Lower lobe of right lung (tissue), 2 donors: ENCODE measurements at places on chromosomes 2 and 18. TPM values are rescaled to one million over a fixed set of nuclear protein-coding genes. Genes with fewer than 3 reads are reported as not detected.

EGR4 gene
- not detected for total RNA-seq

ADCY3 gene
- total RNA-seq = 36.1 TPM

TFPI gene
- 311 TPM for total RNA-seq

YPEL5 gene
- total RNA-seq = 98.0 TPM

CERKL gene
- total RNA-seq = 1.7 TPM

PLB1 gene
- total RNA-seq = 5.5 TPM

FAP gene
- total RNA-seq = 3.4 TPM

DNA sequence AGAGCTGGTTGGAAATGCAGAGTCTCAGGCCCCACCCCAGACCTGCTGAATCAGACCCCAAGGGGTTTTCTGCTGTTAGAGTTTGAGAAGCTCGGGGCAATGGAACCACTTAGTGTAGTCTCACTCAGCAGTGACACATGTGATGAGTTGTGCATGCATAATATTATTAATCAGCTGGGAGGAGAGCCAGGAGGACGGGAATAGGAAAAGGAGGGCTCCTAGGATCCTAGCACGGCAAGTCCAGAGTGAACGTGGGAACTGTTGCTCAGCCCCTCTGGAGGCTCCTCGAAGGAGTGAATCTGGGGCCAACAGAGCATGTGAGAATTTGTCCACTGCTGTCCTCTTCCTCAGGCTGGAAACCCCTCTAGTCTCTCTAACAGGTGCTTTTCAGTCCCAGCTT lies 87.1 kb downstream of the HS1BP3 start:
- no peaks in the 10 kb centered on the region for H3K36me3 ChIP-seq
- H3K4me3 ChIP-seq = no peak overlapping the region
- DNase-seq = no peak

DNA sequence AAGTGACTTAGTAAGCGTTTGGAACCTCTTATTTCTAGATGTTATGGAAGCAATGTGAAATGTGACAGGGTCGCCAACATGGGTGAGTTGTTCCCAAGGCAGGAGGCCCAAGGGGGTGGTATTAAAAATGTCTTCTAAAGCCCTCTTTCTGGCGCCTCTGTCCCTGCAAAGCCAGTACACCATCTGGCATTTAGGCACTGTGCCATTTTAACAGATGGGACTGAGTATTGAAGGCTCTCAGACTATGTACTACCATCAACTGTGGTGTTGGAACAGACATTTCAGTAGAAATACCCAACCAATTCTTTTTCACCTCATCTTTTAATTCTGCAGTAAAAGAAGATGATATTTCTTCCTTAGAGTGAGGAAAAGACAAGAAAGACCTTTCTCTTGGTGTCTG lies 384.5 kb upstream of the MMADHC start:
- no peak overlapping the region for H3K4me3 ChIP-seq
- H3K27ac ChIP-seq = no peak overlapping the region
- no peaks in the 10 kb centered on the region for H3K4me1 ChIP-seq
- H3K36me3 ChIP-seq = no peaks in the 10 kb centered on the region

GRCh38 chr2:241964133-241964532 lies 94.6 kb downstream of the RTP5 start:
- no peak overlapping the region for H3K4me3 ChIP-seq
- no peak for DNase-seq
- no peaks in the 10 kb centered on the region for H3K27me3 ChIP-seq
- H3K27ac ChIP-seq = no peak overlapping the region
- peaks cover 9% of the 10 kb centered on the region for H3K4me1 ChIP-seq

- no peak overlapping the region for H3K27ac ChIP-seq
- no peak overlapping the region for H3K4me3 ChIP-seq
- H3K36me3 ChIP-seq = no peaks in the 10 kb centered on the region
- no peaks in the 10 kb centered on the region for H3K4me1 ChIP-seq
Measured at GRCh38 chr2:14303366-14304115, 329.0 kb upstream of the LRATD1 start.

- H3K4me3 ChIP-seq = no peak overlapping the region
- peak overlapping the region; percentile 66 for H3K27ac ChIP-seq
- H3K4me1 ChIP-seq = peaks cover 22% of the 10 kb centered on the region
- no peaks in the 10 kb centered on the region for H3K36me3 ChIP-seq
- no peaks in the 10 kb centered on the region for H3K27me3 ChIP-seq
Measured at GRCh38 chr18:23650968-23651927, 11.5 kb downstream of the ANKRD29 start.

DNA sequence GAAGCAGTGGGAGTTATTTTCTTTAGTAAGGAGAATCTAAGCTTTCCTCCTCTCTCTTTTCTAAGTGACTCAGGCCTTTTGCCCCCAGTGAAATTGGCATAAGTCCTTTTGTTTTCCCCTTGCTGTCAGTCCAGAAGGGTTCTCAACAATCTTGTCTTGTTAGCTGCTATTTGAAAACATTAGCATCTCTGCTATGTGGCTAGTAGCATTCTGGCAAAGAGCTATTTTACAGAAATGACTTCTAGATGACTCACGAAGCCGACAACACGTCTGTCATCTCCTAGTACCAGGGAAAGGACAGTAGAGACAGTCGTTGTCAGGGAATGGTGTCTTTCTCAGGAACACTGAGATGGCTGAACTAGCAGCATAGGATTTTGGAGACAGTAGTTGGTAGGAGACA lies 14.7 kb downstream of the SMARCAL1 start:
- H3K36me3 ChIP-seq = peaks cover 94% of the 10 kb centered on the region
- no peaks in the 10 kb centered on the region for H3K4me1 ChIP-seq
- no peak for DNase-seq
- H3K27me3 ChIP-seq = no peaks in the 10 kb centered on the region
- H3K27ac ChIP-seq = no peak overlapping the region

- no peaks in the 10 kb centered on the region for H3K36me3 ChIP-seq
- H3K27me3 ChIP-seq = no peaks in the 10 kb centered on the region
- no peak for DNase-seq
- no peak overlapping the region for H3K4me3 ChIP-seq
- H3K4me1 ChIP-seq = no peaks in the 10 kb centered on the region
- H3K27ac ChIP-seq = no peak overlapping the region
Measured at GRCh38 chr2:209044307-209044706, 379.5 kb upstream of the MAP2 start.

GRCh38 chr2:23637011-23637778 lies 252.2 kb downstream of the KLHL29 start:
- no peak overlapping the region for H3K27ac ChIP-seq
- H3K4me1 ChIP-seq = peaks cover 8% of the 10 kb centered on the region
- H3K4me3 ChIP-seq = no peak overlapping the region

DNA sequence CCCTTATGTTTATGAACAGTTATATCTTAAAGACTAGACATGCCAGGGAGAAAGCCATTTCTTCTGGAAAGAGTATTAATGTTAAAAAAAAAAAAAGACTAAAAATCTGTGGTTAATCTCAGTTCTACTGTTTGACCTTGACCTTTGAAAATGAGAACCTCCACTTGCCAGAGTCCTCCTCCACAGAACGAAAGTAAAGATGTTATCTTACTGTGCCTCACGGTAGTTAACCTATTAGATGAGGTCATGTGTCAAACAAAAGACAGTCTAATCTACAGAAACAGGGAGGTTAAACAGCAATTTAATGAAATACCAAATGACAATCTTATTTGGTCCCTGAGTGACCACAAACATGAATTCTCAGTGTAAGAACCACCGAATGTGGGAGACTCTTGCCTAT lies 51.2 kb downstream of the SLC14A2 start:
- peak overlapping the region; percentile 53 for H3K27ac ChIP-seq
- DNase-seq = no peak
- no peaks in the 10 kb centered on the region for H3K36me3 ChIP-seq
- no peak overlapping the region for H3K4me3 ChIP-seq

- H3K4me3 ChIP-seq = no peak overlapping the region
- no peaks in the 10 kb centered on the region for H3K4me1 ChIP-seq
- no peaks in the 10 kb centered on the region for H3K27me3 ChIP-seq
- no peaks in the 10 kb centered on the region for H3K36me3 ChIP-seq
Measured at GRCh38 chr2:223383315-223383714, 218.8 kb downstream of the SCG2 start.

DNA sequence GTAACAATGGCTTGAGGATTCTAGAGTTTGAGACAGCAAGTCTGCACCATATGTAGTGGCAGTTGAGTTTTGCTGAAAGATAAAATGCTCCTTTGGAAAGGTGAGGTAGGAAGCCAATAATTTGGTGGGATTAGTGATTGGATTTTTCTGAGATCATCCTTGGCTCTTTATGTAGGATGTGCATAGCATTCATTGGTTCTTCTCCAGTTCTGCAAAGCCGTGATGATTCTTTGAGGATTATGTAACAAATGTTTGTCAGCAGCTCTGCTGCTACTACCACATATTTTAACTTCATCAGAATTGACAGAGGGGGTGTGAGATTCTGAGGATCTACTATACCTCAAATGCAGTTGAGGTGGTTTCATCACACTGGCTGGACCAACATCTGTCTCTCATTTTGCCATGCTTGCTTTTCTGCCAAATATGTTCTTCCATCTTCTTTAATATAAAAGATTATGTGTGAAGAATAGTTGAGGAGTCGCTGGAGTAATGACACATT lies 188.9 kb upstream of the RASGRP3 start:
- peaks cover 9% of the 10 kb centered on the region for H3K4me1 ChIP-seq
- DNase-seq = no peak
- H3K36me3 ChIP-seq = no peaks in the 10 kb centered on the region
- H3K4me3 ChIP-seq = no peak overlapping the region
- H3K27me3 ChIP-seq = no peaks in the 10 kb centered on the region
- H3K27ac ChIP-seq = no peak overlapping the region

- H3K4me3 ChIP-seq = no peak overlapping the region
- no peaks in the 10 kb centered on the region for H3K27me3 ChIP-seq
- H3K27ac ChIP-seq = no peak overlapping the region
- no peaks in the 10 kb centered on the region for H3K36me3 ChIP-seq
- no peak for DNase-seq
Measured at GRCh38 chr2:190849774-190850173, 30.8 kb upstream of the GLS start.

GRCh38 chr2:222318026-222318711 lies 19.4 kb upstream of the PAX3 start:
- peaks cover 21% of the 10 kb centered on the region for H3K4me1 ChIP-seq
- H3K4me3 ChIP-seq = peak overlapping the region; percentile 59
- H3K36me3 ChIP-seq = no peaks in the 10 kb centered on the region
- no peak overlapping the region for H3K27ac ChIP-seq

- H3K36me3 ChIP-seq = no peaks in the 10 kb centered on the region
- H3K27ac ChIP-seq = no peak overlapping the region
- DNase-seq = no peak
- H3K4me1 ChIP-seq = no peaks in the 10 kb centered on the region
- H3K27me3 ChIP-seq = no peaks in the 10 kb centered on the region
- H3K4me3 ChIP-seq = no peak overlapping the region
Measured at GRCh38 chr18:40529478-40529877, 1425.6 kb upstream of the PIK3C3 start.

DNA sequence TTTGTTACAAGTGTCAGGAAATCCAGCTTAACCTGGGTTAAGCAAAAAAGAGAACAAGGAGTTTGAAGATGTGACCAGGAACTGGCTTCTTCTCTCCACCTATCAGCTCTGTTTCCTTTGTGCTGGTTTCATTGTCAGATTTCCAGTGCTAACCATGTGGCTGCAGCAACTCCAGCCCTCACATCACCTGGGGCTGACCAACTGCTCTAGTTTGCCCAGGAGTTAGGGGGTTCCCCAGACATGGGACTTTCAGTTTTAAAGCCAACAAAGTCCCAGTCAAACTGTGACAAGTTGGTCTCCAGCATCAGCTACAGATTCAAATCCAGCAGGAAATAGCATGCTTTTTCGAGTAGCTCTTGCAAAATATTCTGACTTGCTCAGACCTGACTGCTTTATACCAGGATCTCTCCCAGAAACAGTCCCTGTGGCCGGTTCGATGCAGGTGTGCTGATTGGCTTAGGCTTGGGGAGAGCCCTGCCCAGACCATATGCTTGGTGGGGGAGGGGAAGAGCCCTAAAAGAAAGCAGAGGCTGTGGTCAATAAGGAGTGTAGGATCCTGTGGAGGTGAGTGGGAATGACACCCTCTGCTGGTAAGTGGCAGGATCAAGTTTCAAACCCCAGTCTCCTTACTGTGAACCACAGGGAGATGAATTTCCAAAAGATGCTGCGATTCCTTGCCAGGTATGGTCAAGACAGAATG lies 49.5 kb downstream of the KCNE4 start:
- no peaks in the 10 kb centered on the region for H3K36me3 ChIP-seq
- H3K27ac ChIP-seq = no peak overlapping the region
- no peak for DNase-seq
- H3K4me3 ChIP-seq = no peak overlapping the region

DNA sequence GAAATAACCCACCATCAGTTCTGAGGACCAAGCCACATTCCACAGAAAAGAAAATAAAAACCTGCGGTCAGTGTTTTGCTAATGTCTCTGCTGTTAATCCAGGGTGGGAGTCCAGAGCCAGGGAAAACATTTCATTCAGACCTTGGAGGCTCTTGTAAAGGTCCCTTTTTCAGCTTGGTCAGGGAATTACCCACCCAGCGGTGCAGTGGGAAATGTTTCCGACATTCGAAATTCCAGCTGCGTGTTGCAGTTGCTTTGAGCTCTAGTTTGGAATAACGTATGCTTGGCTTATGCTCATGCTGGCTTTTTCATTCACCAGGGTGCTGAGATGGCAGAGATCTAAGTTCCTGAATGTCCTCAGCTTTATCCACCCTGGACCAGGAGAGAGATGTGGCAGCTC lies 219.1 kb downstream of the TRIB2 start:
- H3K27me3 ChIP-seq = no peaks in the 10 kb centered on the region
- H3K4me1 ChIP-seq = no peaks in the 10 kb centered on the region
- no peak for DNase-seq
- no peak overlapping the region for H3K27ac ChIP-seq

- peak overlapping the region; percentile 29 for H3K27ac ChIP-seq
- H3K4me3 ChIP-seq = no peak overlapping the region
- H3K27me3 ChIP-seq = no peaks in the 10 kb centered on the region
- peak; percentile 86 for DNase-seq
- peaks cover 57% of the 10 kb centered on the region for H3K4me1 ChIP-seq
Measured at GRCh38 chr2:62304429-62305417, 108.8 kb downstream of the B3GNT2 start.

GRCh38 chr2:28389399-28390240 lies 3.0 kb upstream of the FOSL2 start:
- no peaks in the 10 kb centered on the region for H3K36me3 ChIP-seq
- peak overlapping the region; percentile 95 for H3K4me3 ChIP-seq
- no peak for DNase-seq
- no peaks in the 10 kb centered on the region for H3K27me3 ChIP-seq
- H3K27ac ChIP-seq = peak overlapping the region; percentile 100

GRCh38 chr2:238659231-238659630 lies 188.7 kb upstream of the TWIST2 start:
- H3K4me3 ChIP-seq = no peak overlapping the region
- H3K36me3 ChIP-seq = no peaks in the 10 kb centered on the region
- DNase-seq = no peak
- no peak overlapping the region for H3K27ac ChIP-seq
- no peaks in the 10 kb centered on the region for H3K4me1 ChIP-seq
- no peaks in the 10 kb centered on the region for H3K27me3 ChIP-seq
